ENCODE measurements at places on chromosomes 12 and 14.

- no peak for DNase-seq
Observed at GRCh38 chr14:30153717-30154116, 226.1 kb upstream of the PRKD1 start.

GRCh38 chr12:108580531-108580930 is 17.4 kb downstream of the TMEM119 start:
- no peak for DNase-seq

- no peak for DNase-seq
Observed at GRCh38 chr14:96752125-96752524, 45.1 kb upstream of the VRK1 start.

GRCh38 chr12:124759841-124760503 is 103.7 kb downstream of the SCARB1 start:
- DNase-seq, result no peak

GRCh38 chr14:73244541-73245290 is 7.4 kb downstream of the PAPLN start:
- DNase-seq, result no peak

GRCh38 chr12:12007713-12008231 is 63.0 kb upstream of the BCL2L14 start:
- no peak for DNase-seq

DNA sequence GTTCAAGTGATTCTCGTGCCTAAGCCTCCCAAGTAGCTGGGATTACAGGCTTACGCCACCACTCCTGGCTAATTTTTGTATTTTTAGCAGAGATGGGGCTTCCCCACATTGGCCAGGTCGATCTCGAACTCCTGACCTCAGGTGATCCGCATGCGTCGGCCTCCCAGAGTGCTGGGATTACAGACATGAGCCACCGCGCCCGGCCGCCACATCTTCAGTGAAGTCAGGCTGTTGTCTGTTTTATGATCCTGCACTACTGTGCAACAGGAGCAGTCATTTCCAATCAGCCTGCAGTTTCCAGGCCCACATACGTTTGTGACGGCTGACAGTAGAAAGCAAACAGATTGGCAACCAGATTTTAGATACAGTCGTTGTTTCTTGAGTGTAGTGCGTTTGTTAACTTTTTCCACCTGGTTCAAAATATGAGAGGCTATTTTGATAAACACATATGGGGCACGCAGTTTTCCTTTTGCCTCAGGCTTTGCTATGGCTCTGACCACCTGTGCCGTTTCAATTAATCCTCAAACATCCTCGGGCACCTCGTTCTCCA is 74.8 kb downstream of the LGMN start:
- DNase-seq, result no peak

DNA sequence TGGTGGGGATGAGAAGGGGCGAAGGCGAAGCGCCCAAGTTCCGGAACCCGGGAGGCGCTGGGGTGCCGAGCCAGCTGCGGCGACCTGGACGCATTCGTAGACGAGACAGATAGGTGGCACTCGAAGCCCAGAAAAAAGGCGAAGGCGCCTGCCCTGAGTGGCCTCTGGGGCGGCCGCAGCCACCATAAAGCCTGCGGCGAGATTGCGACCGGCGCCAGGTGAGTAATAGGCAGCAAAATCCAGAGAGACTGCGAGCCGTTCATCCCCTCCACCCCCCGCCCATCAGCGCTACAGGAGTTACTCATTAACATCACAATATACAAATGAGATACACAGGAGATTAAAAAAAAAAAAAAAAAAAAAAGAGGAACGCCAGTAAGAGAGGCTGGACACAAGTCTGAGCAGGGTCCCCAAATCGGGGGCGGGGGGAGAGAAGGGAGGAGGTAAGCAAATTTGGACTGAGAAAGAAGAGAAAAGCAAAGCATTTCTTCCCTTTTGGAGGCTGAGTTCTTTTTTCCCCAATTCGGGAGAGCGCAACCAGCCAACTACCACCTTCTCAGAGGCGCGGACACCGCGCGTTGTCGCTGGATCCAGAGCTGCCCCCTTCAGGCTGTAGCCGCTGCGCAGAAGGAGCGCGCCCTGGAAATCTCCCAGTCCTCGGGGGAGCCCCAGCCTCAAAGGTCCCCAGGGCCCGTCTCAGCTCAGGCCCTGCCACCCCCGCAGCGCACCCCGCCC is 15.7 kb downstream of the TBX3 start:
- no peak for DNase-seq

DNA sequence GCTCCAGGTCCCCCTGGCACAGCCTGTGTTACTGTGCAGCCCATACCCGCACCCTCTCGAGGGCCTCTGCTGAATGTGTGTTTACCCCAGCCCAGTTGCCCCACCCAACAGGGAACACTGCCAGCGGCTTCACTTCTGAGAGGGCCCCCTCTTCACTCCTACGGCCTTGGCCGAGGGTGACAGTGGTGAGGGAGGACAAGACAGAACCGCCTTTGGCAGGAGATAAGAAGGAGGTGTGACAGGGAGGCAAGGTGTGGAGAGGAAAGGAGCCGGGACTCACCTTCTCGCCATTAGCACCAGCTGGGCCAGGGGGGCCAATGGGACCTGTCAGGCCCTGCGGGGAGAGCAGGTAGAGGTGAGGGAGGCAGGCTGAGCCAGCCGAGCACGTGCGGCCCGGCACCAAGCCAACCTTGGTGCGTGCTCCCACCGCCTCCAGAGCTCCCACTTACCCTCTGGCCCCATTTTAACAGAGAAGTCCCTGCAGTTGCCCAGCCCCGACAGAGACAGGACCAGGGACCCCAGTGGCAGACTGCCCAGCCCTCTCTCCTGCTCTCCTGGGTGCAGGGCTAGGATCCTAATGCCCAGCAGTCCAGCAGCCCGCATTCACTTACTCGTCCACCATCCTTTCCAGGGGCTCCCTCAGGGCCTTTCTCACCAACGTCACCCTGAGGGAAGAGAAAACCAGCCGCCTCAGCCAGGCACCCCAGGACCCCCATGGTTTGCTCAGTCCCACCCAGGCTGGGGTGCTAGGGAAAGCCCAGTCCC is 18.3 kb downstream of the TMEM106C start:
- no peak for DNase-seq

- no peak for DNase-seq
Observed at GRCh38 chr12:66115071-66115600, 15.4 kb downstream of the LLPH start.

DNA sequence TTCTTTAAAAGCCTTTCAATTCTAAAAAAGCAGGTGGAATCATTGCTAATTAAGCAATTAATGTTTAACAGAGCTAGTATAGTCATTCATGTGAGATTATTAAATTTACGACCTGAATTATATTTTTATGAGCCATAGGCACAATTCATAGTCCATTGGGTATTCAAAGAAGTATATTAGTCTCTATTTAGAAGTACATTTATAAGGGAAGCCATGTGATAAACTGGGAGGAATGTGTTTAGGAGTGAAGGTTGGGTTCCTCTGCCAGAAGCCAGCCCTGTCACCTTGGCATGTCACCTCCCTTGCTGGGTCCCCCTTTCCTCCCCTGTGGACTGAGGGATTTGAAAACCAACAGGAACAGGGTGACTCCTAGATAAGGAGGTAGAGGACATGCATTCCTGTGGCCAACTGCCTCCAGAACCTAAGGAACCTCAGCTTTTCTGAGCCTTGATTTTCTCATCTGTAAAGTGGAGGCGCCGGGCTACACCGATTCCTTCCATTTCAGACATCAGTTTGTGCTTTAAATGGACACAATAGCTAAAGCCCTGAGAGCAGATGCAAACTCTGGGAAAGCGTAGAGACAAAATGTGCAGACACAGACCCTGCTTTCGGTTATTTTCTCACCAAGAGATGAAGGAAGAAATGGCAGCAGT is 5.4 kb upstream of the KRT2 start:
- DNase-seq, result no peak

DNA sequence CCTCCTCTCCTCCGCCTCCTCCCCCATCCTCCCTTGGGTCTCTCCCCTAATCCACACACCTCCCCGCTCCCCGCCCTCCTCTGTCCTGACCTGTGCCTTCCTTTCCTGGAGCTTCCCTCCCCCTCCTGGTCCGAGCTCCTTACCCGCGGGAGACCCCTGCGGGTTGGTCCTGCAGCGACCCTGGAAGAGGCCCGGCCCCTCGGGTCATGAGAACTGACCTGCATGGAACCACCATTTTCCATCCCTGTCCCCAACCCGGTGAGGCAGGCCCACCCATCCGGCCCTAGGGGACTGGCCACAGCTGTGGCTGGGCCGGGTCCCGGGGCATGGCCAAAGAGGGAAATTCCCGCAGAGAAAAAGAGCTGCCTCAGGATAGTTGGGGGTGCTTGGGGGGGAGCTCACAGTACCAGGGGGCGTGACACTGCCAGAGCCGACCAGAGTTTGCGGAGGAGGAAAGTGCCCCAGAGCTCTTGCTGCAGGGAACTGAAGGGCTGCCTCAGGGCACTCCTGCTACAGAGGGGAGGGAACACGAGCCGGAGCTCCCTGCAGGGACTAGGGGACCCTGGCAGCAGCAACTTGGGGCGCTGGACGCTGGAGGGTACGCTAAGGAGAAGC is 613 bp downstream of the ARHGEF40 start:
- no peak for DNase-seq

- DNase-seq, result no peak
Observed at GRCh38 chr14:58568322-58568721, 69.4 kb upstream of the DACT1 start.

- no peak for DNase-seq
Observed at GRCh38 chr14:53491884-53492277, 338.8 kb upstream of the DDHD1 start.

- DNase-seq, result no peak
Observed at GRCh38 chr12:15859116-15859515, 23.1 kb upstream of the STRAP start.

DNA sequence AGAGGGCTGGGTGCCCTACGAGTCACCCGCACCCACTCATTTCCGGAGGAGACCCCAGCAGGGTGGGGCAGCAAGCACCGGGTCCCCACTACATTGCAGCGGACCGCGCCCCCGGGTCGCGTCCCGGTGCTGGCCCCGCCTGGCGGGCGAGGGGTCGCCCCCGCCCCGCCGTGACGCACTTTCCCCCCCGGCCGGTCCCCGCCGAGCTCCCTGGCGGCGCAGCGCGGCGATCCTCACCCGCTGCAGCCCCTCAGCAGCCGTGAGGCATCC is 106.1 kb downstream of the PRICKLE1 start:
- no peak for DNase-seq

- no peak for DNase-seq
Observed at GRCh38 chr12:65232476-65233077, 45.9 kb upstream of the MSRB3 start.

DNA sequence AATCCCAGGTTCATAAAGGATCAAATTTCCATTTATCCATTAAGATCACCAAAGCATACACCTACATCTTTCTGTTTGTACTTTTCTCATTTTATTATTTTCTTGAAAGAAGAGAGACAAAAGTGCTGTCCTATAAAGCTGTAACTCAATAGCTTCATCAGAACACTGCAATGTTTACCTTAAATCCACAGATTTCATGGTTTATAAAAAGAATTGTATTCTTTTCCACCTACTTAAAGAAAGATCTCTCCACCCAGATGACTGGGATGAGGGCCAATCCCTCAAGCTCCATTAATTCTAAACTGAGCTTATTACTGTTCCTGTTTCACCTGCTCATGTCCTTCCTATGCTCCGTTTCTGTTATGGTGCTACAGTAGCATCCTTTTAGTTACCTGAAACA is 470.6 kb downstream of the BCAT1 start:
- no peak for DNase-seq

DNA sequence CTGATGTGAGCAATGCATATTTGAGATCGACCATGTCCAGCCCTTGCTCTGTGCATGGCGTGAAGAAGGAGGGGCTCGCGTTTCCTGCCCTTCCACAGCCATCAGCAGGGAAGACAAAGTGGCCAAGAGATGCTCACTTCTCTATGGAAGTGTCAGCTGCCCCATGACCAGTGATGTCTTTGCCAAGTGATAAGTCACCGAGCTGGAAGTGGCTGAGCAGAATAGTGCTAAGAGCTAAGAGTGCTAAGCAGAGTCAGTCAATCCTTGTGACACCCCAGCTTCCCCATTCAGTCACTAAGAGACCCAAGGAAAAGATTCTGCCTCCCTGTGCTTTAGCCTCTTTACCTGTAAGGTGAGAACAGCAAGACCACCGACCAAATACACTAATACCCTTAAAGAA is 50.5 kb upstream of the CEP83 start:
- DNase-seq, result no peak

DNA sequence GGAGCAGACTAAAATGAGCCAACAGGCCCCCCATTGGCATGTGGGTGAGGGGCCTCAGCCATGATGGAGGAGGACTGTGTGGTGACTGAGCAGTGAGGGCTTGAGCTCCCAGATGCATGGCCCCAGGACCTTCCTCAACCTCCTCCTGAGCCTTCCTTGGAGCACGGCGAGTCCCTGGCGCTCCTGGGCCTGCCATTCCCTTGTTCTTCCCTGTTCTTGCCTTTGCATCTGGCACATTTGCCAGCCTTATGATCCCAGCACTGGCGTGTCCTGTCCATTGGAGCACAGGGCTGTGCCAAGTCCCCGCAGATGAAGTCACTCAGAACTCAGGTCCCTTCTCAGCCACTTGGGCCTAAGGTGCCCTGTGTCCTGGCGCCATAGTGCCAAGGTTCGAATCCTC is 40.3 kb upstream of the MEG3 start:
- no peak for DNase-seq

GRCh38 chr12:118015944-118016343 is 559 bp upstream of the RFC5 start:
- no peak for DNase-seq

DNA sequence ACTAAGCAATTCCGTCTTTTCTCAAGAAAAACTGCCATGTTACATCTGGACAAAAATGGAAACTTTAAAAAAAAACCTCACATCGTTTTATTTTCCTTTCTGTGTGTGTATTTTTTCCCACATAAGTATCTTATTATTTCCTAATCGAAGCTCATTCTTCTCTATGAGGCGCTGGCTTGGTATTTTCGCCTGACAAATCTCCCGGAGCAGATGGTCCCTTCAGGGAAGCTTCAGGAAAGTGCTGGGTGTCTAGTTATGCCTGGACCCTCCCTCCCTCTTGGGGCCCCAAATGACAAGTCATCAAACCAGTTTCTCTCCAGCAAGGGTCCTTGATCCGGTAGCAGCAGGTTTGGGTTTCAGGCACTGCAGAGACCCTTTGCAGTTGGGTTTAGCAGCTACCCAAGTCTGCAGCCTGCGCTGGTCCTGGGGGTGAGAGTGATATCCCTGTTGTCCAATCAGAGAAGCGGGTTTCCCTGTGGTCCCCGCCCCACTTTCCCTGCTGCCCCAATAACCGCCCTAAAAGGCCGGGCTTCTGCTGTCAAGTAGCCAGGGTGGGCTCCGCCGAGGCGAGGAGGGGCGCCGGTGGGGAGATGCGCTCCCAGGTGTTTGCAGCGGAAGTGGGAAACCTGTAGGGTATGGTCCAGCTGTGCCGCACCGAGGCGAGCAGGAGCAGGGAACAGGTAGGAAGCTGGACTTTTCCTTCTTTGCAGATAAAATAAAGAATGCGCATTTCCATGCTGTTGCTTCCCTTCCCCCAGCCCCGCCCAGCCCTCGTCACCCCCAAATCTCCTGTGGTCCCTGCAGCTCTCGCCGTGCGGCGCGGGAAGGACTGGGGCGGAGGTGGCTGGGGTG is at the start of gene CNTN1:
Gene CNTN1, plus strand, starts transcription at position 527 of the 852 bp plus-strand sequence.
- no peak for DNase-seq

- no peak for DNase-seq
Observed at GRCh38 chr14:100291305-100292075, 14.8 kb downstream of the SLC25A29 start.

- DNase-seq, result no peak
Observed at GRCh38 chr12:48030173-48030650, 25.9 kb upstream of the COL2A1 start.

- peak; percentile 56 for DNase-seq
Observed at GRCh38 chr12:120013659-120014380, 24.8 kb downstream of the BICDL1 start.

Data from activated gamma-delta T cell treated with anti-CD3 and anti-CD28 coated beads, Interleukin-2, amount 50 U/mL, for 16 hours (primary cell).